NCI-H146 (cell line): ENCODE measurements at places on chromosomes 12 and 14.

DNA sequence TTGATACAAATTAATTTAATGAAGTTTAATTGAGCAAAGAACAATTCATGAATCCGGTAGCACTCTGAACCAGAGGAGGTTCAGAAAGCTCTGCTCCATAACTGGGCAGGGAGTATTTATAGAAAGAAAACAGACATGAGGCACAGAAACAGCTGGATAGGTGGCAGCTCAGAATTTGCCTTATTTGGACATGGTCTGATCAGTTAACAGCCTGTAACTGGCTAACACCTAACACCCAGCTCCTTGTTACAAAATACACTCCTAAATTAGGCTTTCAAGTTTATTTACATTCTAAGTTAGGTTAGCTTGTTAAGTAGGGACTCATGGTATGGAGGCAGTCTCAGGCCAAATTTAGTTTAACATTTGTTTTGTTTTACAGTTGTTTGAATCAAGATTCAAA, 67.8 kb upstream of the TMCC3 start:
- no peak for DNase-seq

- no peak for DNase-seq
Observed at GRCh38 chr12:76529226-76529918, 30.2 kb downstream of the OSBPL8 start.

- DNase-seq: no peak
Observed at GRCh38 chr12:9132008-9132535, 16.4 kb upstream of the A2M start.

DNA sequence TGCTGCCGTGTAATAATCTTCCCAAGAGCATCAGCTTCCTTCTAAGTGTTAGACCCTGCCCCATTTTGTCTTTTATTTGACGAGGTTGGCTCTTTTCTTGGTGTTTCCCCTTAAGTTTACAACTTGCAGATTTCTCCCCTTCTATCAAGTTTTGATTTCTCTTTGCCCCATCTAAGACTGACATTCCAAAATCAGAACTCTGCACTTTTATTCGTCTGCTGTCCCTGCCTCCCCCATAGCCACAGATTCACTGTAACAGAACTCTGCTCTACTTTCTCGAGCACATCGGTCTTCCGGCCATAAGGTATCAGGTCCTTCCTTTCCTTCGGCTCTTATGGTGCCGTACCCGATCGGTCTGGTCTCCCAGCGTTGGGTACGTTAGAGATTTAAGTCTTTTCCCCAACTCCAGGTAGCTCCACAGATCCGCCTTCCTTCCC, 563 bp downstream of the DCP1B start:
- peak; percentile 74 for DNase-seq
